Activated CD4-positive, alpha-beta T cell treated with anti-CD3 and anti-CD28 coated beads, Interleukin-2, amount 10 ng/mL, durations not matched to agents 7 days and 5 days (primary cell): ENCODE measurements at places on chromosomes 1 and 21. TPM values are rescaled to one million over a fixed set of nuclear protein-coding genes. Genes with fewer than 3 reads are reported as not detected.

DNA sequence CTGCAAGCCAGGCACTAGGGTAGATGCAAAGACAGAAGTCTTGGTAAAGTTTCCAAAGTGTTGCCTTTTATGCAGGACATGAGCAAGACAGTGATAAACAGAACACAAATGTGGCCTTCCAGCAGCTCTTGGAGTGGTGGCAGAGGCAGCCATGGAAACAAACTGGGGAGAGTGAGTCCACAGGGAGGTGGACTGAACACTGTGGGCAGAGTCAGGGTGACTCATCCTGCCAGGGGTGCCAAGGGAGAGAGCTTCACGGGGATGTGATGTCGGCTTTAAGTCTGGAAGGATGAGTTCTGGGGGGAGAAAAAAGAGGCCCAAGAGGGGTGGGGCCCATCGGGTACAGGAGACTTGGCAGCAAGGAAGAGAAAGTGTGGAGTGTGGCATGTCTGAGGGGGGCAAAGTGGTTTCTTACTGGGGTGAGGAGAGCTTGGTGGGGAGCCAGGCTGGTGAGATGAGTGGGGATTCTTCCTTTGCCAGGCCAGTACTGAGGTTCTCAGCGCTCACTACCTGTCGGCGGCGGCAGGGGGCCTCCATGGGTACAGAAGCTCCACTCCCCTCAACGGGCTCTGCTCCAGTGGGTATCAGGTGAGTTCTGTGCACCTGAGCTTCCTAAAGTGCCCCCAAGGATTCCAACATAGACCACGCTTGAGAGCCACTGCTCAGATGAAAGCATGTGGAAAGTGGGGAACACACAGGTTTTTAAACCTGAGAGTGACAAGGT is 41.8 kb downstream of the KIAA0040 start:
- no peak for DNase-seq

DNA sequence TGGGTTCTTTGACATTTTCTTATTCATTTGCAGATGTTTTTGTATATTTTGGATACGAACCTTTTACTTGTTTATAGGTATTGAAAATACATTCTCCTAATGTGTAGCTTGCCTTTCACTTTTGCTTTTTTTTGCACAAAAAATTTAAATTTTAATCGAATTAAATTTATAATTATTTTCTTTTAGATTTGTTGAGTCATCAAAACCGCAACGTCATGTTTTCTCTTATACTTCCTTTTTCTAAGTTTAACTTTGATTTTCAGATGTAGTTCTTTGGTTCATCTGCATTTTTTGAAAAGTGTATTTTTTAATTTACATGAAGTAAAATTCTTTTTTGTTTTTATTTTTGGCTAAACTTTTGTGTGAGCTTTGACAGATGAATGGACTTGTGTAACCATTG is 243.7 kb upstream of the DPYD start:
- DNase-seq, result no peak

GRCh38 chr1:84103197-84103992 is 40.7 kb upstream of the PRKACB start:
- DNase-seq, result no peak

DNA sequence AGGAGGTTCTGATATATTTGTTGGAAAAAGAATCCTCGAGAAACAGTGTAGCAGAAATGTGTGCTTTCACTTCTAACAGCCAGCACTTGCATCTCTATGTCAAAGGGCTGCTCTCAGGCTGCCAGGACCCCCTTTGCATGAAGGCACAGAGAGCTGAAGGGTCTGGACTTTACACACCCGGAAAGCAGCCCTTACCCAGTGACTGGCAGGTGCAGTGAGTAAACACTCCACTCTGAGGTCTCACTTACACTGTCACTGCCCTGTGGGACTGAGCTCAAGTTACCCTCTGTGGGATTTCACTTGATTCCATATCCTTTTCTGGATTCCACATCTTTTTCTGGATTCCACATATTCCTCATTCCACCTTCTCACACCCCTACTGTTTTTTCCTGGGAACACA is 40.8 kb upstream of the PPP2R5A start:
- DNase-seq, result no peak

The CELA3A gene
- not detected for total RNA-seq

GRCh38 chr21:40463176-40463575 is 383.8 kb downstream of the DSCAM start:
- DNase-seq, result no peak

DNA sequence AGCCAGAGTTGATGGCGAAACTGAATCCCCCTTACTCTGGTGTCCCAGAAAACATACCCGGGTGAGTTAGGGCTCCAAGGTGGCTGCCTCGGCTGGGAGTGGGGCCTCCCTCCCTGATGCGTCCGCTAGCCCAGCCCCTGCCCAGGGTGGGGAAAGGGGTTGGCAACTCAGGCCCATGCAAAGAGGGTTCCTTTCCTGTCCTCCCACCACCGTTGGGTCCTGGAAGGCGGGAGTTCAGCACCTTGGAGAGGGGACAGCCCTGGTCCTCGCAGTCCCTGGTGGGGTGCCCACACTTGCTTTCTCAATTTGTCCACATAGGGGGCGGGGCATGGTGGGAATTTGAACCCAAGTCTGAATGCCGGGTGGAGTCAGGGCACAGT is 6.1 kb downstream of the SRM start:
- peak; percentile 14 for DNase-seq

DNA sequence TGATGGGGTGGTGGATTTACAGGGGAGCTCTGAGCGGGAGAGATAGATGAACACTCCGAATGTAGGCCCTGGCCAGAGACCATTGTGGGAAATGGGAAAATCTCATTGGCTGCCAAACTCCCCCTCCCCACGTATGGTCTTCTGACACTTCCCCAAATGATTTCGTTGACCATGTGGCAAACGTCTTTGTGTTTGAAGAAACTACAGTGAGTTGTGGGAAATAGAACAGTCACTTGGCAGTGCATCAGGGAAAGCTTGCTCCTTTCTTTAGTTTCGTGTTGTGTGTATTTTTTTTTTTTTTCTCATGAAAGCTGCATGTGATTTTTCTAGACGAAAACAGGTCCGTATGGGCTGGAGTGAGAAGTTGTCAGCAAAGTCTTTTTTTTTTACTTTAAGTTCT is 25.0 kb upstream of the GRIK3 start:
- DNase-seq, result no peak

GRCh38 chr1:60759291-60759690 is 323.1 kb upstream of the NFIA start:
- DNase-seq, result no peak

DNA sequence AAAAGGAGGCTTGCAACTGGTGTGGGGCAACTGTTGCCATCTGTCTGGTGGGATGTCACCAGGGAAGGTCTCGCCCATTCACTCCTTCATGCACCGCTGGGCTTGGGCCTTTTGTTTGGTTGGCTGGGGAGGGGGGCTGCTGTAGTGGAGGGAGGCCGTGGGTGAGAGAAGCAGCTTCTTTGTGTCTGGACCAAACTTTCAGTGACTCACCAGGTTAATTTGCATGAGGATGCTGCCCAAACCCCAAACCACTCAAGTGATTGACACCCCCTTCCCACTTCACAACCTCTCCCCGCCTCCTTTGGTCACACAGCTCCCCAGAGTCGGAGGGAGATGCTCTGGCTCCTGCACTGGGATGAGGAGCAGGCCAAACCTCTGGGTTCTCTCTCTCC is 19.7 kb downstream of the BTG2 start:
- DNase-seq, result peak; percentile 71

The FLG gene
- not detected for total RNA-seq

DNA sequence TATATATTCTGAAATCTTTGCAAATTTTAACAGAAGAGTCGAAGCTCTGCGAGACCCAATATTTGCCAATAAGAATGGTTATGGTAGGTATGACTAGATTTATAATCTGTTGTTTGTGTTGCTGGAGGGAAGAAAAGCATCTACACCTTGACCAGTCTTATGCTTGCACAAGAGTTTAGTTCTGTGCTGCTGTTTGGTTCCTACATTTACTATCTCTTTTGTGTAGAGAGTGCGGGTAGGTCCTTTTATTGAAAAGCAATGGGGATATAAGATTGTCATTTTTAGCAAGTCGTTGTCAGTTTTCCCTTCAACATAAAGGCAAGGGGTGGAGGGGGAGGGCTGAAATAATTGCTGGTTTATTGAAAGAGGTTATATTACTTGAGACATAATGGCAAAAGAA is 396 bp downstream of the ELAVL4 start:
- no peak for DNase-seq

The HNRNPCL1 gene
- total RNA-seq, result not detected

DNA sequence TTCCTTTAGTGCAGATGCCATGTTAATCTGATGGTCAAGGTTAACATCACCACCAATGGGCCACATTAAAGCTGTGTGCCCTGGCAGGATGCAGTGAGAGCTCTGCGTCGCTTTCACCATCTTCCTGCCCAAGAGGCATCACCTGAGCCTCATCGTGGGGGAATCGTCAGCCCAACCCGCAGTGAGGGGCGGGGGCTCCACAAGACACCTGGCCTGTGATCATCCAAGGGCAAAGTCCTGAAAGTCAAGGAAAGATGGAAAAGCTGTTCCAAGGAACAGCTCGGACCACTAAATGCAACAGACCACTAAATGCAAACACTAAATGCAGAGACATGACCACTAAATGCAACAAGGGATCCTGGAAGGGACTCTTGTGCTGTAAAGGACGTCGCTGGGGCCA is 49.9 kb downstream of the WDR4 start:
- no peak for DNase-seq

DNA sequence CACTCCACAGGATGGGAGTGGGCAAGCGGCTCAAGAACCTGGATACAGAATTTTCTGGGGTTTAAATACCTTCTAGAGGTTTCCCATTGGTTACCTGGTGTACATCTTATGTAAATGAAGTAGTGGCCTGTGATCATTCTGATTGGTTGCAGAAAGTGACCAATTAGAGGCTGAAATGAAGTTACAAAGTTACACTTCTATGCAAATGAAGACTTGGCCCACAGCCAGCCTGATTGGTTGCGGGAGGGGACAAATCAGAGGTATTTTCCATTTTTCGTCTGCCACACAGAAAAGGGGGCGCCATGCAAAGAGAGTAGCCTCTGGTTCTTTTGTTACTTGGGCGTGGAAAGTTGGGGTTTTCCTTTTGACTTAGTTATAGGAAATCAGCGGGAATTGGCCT is 8.9 kb downstream of the KCNAB2 start:
- DNase-seq, result no peak

DNA sequence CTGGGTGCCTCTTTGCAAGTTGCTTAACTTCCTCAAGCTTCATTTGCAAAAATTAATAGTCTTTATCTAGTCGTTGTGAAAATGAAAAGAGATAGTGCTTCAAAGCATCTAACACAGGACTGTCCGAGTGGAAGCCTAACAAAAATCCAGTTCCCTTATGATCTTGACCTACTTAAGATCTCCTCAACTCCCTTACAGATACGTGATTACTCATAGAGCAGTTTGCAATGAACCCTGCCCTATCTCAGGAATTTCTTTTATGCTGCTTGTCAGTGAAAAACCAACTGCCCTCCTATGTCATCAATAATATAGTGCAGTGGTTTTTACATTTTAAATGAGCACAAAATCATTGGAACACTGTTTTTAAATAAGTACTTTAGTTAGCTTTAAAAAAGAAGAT is 314.3 kb downstream of the BACH1 start:
- no peak for DNase-seq

- DNase-seq, result no peak
Observed at GRCh38 chr1:32878183-32878582, 7.5 kb upstream of the FNDC5 start.

GRCh38 chr21:42991992-42992740 is 17.8 kb downstream of the PKNOX1 start:
- no peak for DNase-seq

DNA sequence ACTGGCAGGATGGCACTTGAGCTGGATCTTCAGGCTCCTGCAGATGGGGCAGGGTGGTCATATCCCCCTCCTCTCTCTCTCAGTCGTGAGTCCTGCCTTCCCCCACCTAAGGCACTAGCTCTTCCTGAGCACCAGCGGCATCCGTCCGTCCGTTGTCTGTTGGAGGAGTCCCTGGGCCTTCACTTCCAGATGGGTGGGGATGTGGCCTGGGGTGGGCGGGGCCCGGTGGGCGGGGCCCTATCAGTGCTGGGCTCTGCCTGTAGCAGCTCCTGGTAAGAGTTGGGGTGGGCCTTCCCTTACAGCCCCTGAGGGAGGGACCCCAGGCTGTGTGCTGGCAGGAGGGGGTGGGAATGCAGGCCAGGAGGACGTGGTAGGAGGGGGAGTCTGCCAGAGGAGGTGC is 10.3 kb downstream of the LDLRAD2 start:
- no peak for DNase-seq

DNA sequence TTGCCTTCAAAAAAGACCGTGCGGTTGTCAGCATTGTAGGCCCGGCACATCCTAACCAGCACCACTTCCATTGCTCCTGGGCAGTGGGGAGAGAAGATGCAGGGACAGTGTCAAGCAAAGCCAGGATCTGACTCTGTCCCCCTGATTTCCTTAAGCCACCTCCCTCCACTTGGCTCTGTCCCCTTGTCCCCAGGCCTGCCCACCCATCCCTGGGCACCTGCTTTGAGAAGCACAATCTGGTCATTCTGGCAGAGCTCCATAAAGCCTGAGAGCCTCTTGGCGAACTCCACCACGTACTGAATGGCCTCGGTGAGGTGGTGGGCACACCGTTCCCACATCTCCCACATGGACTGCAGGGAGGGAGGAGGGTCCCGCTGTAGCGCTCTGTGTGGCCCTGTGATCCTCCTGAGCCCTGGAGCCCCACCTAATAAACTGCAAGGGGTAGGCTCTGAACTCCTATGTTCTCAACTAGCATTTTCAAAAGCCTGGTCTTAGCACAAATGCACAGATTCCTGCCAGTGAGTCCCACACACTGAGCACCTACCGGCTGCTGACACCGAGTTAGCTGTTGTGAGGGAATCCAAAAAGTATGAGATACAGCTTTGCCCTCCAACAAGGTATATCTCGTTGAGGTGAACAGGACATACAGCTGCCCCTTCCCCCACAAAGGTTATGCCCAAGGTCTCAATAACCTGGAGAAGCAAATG is 8.2 kb upstream of the LINGO4 start:
- DNase-seq, result no peak

GRCh38 chr1:207644852-207645634 is at the start of gene CR1L:
TSS of gene CR1L (plus strand) at chr1:207645133. CDS start at chr1:207645234, 101 bp downstream.
- peak; percentile 77 for DNase-seq

- peak; percentile 65 for DNase-seq
Observed at GRCh38 chr1:100445565-100445964, 92.4 kb upstream of the GPR88 start.

DNA sequence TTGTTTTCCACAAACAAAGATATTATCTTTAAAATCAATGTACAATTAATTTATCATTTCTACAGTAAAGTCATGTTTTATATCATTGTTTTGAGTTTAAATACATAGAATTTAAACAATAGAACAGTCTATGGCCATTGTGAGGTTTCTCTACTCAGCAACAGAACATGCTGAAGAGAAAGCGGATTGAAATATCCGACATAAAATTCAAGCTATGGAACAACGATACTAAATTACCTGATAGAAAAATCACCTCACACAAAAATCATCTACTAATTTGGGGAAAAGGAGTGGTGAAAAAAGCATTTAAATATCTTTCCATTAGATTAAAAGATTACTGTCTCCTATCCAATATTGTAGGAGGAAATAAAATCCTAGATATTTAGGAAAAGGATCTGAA is 12.6 kb downstream of the CDKN2C start:
- no peak for DNase-seq

GRCh38 chr1:153680120-153680403 is 1.6 kb downstream of the NPR1 start:
- DNase-seq, result no peak

The DMRTA2 gene
- total RNA-seq, result not detected

GRCh38 chr1:156887734-156888133 is 5.8 kb upstream of the PEAR1 start:
- DNase-seq, result no peak
